ENCODE measurements at places on chromosomes 3 and 15.
A peak's percentile ranks its signal among the peaks of the same experiment; 100 is the strongest.

DNA sequence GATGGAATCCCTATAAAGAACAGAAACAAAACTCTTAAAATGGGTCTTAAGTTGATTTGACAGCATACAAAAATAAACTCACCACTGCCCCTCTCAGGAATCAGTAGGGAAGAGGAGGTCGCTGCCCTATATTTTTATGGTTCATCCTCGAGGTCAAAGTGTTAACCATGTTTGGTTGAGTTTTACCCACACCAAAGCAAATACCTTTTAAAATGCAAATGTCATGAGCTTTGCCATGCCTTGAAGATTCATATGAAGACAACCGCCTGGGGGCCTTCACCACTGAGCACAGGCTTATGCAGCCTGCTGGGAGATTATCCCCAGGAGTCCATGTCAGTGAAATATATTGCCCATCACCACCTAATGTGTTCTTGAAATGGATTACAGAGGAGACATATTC is 66.1 kb downstream of the GLB1 start:
- no peak for DNase-seq

GRCh38 chr3:105315815-105316214 is 50.9 kb upstream of the ALCAM start:
- DNase-seq, result no peak

DNA sequence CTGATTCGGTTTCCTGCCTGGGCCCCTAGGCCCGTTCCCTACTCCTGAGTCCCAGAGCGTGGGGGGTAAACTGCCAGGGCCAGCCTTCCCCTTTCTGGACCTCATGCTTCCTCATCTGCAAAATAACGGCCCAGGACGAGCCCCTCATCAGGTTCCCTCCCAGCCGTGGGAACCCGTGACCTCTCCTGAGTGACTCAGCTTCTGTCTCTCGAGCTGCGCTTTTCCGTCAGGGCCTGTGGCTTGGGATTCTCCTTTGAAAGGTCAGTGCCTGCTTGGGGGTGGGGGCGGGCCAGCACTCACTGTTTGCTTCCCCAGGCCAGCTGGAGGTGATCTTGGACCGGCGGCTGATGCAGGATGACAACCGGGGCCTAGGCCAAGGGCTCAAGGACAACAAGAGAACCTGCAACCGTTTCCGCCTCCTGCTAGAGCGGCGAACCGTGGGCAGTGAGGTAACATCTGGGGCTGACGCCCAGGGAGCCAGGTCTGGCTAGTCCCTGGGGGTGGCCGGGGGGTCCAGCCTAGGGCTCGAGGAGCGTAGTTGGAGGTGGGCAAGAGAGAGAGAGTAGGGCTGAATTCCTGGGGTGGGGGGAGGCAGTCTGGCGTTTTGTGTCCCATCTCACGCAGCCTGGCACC is 12.8 kb downstream of the MAN2A2 start:
- DNase-seq, result peak; percentile 50

DNA sequence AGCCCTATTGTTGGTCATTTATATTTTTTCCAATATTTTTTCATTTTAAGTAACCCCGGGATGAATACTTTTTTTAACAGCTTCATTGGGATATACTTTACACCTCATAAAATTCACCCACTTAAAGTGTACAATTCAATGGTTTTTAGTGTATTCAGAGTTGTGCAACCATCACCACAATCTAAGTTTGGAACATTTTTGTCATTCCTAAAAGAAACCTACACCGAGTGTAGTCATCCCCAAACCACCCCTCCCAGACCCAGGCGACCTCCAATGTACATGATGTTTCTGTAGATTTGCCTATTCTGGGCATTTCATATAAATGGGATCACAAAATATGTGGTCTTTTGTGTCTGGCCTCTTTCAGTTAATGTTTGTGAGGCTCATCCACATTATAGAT is 118.3 kb upstream of the FRMD4B start:
- DNase-seq, result peak; percentile 18

- DNase-seq, result no peak
These were observed 296.5 kb upstream of the AZI2 start for GRCh38 chr3:28645149-28645548.

GRCh38 chr3:151002003-151002981 is 29.8 kb upstream of the CLRN1 start:
- no peak for DNase-seq

- DNase-seq, result peak; percentile 79
These were observed 53.9 kb upstream of the ACKR4 start for GRCh38 chr3:132543011-132543739.

- no peak for DNase-seq
These were observed 80.2 kb upstream of the ACP3 start for GRCh38 chr3:132236701-132237651.

DNA sequence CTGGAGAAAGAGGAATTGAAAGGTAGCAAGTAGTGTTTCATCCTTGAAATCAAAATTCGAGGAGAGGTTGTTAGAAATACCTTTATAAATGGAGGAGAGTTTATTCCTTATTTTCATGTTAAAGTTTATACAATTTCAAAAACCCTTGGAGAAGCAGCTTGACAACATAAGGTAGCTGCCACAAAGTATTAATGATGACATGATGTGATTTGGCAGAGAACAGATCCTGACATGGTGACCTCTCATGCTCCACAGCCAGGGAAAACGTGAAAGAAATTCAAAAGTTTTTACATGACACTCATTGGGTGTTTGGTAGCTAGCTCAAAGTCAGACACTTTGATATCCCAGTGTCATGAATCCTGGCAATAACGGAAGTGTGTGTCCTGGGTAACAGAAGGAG is 320.8 kb downstream of the GBE1 start:
- no peak for DNase-seq

DNA sequence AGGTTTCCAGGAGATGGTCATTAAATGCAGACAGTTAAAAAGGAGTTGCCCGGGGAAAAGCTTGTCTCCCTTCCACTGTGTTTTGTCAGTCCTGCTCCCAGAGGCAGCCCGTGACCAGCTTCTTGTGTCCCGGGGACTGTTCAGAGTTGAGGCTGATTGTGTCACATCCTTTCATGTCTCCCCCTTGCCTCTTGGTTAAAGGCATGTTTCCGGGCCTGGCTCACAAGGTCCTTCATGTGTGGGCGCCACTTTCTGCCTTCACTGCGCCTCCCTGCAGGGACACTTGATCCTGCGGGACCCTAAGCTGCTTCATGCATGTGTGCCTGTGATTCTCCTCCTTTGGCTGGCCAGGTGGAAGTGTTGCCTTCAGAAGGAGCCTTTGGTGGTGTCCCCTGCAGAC is 9.2 kb downstream of the CHCHD6 start:
- no peak for DNase-seq

DNA sequence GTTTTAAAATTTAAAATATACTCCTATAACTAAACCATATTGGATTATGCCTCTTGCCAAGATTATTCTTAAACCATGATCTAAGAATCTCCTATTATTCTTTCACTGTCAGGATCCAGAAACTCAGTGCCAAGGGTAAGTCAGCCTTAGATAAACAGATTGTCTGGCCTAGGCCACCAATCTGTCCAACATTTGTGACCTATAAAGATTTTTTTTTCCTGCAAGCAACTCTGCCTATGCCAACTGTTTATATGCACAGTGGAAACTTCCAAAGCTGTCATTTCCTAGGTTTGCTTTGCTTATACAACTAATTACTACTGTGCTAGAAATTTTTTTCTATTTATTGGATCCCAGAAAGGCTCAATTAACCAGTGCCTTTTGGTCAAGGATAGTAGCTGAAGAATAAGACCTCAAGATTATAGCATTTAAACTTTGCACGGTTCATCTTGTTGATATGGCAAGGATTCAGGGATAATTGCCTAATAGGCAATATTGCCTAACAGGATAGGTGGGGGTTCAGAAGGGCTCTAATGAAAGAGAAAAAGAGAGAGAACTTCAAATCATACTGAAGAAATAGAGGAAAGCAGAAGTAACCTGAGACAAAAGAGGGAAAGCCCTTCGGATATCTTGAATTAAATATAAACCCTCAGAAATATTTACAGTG is 22.8 kb downstream of the GAP43 start:
- peak; percentile 29 for DNase-seq

DNA sequence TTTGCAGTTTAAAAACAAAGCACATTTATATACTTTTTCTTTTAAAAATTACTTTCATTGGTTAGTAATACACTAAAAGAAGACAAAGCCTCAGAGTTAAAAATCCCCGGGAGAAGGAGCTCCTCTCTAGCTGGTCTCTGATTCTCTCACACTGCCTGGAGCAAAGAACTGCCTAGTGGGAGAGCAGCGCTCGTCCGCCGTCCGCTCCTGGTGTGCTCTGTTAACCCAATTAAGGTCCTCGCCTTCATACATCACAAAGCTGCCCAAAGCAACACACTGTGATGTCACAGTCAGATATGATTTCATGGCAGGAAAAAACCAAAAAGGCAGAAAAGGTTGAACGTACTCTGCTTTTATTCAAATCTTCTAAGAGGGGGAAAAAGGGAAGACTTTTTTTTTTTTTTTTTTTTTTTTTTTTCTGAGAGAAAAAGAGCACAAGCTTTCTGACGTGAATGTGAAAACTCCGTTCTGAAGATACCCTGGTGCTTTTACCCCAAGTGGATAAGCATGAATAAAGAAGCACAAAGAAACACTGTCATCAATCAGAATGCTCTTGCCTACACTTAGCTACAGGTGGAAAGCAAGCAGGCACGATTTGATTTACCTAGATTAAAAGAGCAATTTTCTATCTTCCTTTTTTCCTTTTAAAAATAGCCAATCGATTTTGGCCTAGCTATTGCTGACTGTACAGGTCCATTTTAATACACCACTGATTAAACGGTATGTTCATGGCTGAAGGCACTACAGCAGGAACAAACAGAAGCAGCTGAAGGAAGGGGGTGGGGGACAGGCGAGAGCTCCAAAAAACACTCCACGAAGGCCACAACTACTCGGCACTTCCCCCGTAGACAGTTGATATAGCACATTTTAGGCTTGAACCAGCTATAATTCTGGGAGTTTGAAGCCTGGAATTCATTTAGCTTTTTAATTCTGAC is 115.2 kb downstream of the TIGIT start:
- no peak for DNase-seq

DNA sequence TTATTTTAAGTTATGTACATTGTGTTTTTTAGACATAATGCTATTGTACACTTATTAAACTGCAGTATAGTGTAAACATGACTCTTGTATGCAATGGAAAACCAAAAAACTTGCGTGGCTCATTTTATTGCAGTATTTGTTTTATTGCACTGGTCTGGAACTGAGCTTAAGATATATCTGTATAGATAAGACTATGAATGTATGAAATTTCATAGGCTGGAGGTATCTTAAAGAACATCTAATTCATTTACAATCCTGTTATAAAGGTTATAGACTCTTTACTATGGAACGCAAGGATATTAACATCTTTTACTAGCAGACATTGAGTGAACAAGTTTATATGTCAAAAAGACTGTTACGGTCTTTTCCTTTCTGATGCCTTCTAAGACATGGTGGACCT is 459.4 kb downstream of the IL5RA start:
- no peak for DNase-seq

DNA sequence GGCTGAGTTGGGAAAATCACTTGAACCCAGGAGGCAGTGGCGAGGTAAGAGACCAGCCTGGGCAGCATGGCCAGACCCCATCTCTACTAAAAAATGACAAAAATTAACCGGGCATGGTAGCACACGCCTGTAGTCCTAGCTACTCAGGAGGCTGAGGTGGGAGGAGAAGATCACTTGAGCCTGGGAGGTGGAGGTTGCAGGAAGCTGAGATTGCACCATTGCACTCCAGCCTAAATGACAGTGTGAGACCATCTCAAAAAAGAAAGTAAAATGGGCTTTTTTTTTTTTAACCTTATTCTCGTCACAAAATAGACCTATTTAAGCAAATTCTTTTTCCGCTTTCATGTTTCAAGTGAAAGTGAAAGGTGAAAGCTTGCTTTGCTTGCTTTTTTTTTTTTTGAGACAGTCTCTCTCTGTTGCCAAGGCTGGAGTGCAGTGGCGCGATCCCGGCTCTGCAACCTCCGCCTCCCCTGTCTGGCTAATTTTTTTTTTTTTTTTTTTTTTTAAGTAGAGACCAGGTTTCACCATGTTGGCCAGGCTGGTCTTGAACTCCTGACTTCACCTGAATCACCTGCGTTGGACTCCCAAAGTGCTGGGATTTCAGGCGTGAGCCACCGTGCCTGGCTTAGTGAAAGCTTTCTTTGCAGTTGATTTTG is 3.6 kb downstream of the PDIA3 start:
- DNase-seq, result peak; percentile 7

DNA sequence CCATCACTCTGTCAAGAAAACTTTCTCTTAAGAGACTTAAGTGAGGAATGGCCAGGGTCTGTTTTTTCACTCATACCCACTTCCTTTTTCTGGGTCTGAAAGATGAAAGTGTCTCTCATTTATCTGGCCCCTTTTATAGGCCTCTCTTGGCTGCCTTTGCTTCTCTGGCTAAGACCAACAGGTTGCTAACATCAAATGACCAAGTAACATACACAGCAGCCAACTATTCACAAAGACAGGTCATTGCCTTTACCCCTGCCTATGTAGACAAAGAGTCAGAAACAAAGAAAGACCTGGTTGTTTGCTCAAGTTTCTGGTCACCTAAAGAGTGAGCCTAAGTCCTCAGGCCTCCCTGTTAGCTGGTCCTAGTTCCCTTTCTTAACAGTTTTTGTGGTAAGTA is 24.0 kb upstream of the CSTA start:
- DNase-seq, result no peak

DNA sequence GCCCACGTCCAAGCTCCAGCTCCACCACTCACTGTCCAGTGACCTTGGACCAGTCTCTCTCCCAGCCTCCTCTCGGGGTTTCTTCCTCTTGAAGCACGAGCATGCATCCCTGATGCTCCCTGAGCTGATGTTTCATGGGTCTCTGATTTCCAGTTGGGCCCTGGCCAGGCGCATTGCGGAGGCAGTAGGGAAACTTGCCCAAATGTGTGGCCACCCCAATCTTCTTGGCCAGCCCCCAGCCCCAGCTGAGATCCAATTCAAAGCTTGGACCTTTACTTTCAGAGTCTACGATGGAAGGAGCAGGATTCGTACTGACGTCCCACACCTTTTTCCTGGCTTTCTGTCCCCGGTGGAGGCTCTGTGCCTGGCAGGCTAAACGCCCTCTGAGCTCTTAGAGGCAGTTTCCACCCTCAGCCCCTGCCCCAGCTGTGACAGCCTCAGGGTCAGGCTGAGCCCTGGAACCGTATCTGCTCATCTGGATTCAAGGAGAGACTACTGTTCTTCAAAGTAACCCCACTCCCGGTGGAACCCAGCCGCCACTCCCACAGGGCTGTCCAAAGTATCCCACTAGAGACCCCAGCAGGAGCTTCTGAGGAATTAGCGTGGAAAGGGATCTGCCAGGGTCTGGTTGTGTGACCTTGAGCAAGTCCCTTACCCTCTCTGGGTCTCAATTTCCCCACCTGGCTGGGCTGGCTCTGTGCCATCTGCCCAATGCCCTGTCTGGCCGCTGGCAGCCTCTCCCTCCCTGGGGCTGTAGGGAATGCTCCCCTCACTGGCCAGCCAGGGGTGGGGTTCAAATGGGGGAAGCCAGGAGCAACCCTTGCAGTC is 37.4 kb downstream of the CPN2 start:
- DNase-seq, result peak; percentile 26

Measured in amniotic epithelial cell (primary cell).